Stimulated activated CD8-positive, alpha-beta memory T cell treated with anti-CD3 and anti-CD28 coated beads, Interleukin-15, amount 100 ng/mL, for 24 hours (primary cell): ENCODE measurements at places on chromosomes 11 and 22.
A peak's percentile ranks its signal among the peaks of the same experiment; 100 is the strongest.

- no peak for DNase-seq
These were observed 73.4 kb downstream of the UVRAG start for GRCh38 chr11:75888416-75888815.

DNA sequence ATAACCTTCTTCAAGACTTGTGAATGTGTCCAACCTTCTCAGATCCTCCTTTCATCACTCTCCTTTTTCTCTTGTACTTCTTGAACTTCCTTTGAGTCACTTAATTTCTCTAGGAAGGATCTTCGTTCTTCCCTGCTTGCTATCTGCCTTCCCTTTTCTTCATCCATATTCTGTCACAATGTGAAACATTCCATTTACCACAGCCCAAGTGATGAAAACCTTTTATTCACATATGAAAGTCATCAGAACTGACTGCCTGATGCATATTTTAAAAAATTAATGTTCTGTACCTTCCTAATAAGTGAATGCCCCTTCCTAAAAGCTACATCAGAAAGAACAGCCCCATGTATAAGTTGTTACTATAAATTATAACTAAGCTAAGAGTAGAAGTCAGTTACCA, 520.4 kb upstream of the LUZP2 start:
- DNase-seq: no peak

DNA sequence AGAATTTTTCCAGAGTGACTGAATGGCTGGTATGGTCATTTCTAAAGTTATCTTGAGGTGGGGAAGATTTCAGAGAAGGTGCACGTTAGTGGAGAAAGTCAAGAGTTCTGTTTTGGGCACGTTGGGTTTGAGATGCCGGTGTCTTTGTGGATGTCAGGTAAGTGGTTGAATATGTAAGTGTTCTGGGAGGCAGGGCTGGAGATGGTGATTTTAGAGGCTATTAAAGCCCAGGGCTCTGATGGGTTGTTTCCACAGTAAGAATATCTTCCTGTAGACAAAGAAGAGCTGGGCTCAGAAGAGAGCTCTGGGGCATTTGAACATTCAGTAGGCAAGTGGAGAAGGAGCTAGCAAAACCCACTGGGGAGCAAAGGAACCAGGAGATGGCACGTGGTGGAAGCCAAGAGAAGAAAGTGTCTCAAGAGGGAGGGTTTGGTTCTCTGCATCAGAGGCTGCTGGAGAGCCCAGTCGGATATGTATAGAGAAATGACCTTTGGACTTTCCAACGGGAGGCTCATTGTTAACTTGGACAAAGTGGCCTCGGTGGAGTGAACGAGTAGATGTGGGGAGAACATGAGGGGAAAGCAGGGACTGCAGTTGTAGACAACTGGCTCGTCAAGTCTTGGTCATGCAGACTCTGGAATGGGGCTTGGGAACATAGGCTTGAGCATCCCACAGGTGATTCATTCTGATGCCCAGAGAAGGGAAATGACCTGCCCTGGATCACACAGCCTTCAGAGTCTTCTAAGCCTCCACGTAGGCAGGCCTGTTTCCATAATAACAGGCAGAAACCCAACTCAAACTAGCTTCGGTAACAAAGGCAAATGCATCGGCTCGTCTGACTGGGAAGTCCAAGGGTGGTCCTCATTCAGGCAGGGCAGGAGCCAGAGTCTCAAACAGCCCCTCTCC, 98.4 kb upstream of the PARVA start:
- no peak for DNase-seq

DNA sequence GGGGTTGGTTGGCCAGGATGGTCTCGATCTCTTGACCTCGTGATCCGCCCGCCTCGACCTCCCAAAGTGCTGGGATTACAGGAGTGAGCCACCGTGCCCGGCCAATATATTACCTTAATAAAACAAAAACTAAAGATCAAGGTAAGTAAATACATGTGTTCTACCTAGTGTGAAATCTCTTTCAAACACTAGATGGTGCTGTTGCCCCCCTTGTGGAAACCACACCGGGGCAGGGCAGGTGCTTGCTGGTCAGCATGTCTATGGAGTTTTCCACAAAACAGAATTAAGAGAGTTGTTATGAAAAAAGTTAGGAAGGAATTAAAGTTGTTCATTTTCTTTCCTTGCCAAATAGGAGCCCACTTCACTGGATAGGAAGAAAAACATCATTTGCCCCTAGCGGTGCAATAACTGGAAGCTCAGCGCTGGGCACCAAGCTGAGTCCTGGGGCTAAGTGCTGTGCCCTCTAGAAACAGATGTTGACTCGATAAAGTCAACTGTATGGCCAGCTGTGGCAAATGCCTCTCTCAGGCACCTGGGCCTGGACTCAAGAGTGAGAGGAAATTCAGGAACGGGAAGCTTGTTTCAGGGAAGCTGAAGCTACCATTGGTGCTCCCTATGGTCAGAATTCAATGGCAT, 6.3 kb upstream of the KCNJ5 start:
- DNase-seq: no peak

- peak; percentile 98 for DNase-seq
These were observed 1.3 kb upstream of the TM7SF2 start for GRCh38 chr11:65110354-65110861.
